ENCODE measurements at places on chromosomes 11 and 22. TPM values are rescaled to one million over a fixed set of nuclear protein-coding genes. Genes with fewer than 3 reads are reported as not detected.

The KIRREL3 gene
- total RNA-seq = not detected

The MAJIN gene
- total RNA-seq = not detected

- DNase-seq = no peak
These were observed 1.3 kb downstream of the FADD start for GRCh38 chr11:70204466-70204799.

- no peak for DNase-seq
These were observed 199.7 kb downstream of the CTTN start for GRCh38 chr11:70597751-70598625.
